ENCODE measurements at places on chromosomes 1 and 21.

GRCh38 chr1:226946841-226947240, 6.7 kb downstream of the COQ8A start:
- no peak for DNase-seq

DNA sequence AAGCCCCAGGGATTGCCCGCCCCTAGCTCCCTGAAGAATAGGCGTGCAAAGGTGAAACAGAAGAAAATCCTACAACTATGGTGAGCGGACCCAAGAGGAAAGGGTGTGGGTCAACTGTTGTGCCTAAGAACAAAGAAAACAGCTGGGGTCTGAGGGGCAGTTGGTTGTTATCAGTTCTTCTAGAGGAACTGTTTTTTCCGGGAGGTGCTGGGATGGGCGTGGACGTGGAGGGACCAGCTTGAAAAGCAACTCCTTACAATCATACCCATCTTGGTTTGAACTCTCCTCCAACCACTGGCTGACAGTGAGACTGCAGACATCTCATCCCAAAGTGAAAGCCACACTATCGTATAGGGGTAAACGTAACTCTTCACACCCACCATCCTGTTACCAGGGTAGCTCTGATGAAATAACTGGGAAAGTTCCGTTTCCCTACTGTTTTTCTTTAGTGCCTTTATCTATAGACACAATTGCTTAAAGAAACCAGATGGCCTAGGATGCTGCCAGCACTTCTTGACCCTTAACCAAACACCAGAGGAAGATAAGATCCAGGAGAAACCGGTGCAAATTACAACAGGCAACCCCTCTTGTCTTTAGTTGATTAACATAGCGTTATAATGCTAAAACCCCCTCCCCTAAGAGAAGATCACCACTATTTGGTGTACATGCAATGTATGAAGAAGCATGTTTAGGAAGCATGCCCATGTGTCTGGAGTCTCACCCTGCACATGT, 25.6 kb upstream of the FAM89A start:
- DNase-seq = no peak

DNA sequence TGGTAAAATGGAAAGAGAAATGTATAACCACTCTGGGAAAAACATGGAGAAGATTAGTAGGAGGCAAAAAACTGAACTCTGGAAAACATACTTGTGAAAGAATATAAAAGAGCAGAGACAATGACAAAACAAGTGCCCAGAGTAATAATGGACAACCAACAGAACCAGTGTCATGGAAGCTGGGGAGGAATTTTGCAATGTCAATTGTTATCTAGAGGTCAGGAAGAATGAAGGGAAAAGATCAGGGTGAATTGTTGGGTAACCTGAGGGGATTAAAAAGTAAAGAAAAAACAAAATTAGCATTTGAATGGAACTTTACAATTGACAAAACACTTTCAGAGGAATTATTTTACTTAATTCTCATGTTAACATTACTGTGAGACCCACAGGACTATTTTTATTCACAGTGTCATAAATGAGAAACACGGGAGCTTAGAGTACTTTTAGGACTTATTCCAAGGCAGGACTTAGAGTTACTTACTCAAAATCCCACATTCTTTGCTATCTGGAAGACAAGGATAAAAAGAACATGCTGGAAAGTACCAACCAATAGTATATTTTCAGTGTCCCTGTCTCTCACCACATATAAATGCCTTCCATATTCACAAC, 19.5 kb downstream of the JAM2 start:
- no peak for DNase-seq

DNA sequence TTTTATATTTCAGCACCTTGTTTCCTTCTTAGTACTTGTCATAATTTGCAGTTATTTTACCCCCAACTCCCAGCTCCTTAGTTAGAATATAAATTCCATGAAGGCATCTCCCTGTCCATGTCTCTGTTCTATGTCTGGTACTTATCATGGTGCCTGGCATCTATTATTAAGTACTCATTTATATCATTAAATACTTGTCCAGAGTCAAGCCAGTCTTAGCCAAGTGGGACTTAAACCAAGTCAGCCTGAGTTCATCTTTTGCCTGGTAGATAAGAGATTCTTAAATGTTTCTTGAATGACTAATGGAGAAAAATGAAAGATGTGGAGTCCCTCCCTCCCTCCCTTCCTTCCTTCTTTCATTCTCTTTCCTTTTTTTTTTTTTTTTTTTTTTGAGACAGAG, 9.4 kb downstream of the SLC25A44 start:
- DNase-seq = no peak

GRCh38 chr1:201573030-201573429, 34.1 kb downstream of the NAV1 start:
- no peak for DNase-seq

GRCh38 chr1:26993237-26994019, at the start of gene TRNP1:
Gene TRNP1 (plus strand): TSS chr1:26993692. CDS start chr1:26993787, 95 bp downstream.
- DNase-seq = peak; percentile 35

GRCh38 chr1:225338545-225338944, 89.3 kb downstream of the LBR start:
- no peak for DNase-seq

DNA sequence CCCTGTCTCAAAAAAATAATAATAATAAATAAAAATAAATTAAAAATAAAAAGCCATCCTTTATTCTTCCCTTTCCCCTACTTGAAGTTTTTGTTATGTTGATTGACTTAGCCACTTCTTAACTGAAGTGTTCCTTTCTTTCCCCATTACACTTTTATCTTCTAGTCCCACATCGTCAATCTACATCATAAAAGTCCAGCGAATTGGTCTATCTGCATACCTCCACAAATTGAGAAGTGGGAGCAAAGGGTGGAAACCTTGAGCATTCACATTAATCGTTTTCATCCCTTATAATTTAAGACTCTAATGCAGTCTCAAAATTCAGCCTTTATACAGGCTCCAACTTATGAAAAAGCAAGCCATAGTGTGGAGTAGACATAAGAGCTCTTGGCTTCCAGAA, 6.5 kb upstream of the ZYG11A start:
- DNase-seq = no peak

DNA sequence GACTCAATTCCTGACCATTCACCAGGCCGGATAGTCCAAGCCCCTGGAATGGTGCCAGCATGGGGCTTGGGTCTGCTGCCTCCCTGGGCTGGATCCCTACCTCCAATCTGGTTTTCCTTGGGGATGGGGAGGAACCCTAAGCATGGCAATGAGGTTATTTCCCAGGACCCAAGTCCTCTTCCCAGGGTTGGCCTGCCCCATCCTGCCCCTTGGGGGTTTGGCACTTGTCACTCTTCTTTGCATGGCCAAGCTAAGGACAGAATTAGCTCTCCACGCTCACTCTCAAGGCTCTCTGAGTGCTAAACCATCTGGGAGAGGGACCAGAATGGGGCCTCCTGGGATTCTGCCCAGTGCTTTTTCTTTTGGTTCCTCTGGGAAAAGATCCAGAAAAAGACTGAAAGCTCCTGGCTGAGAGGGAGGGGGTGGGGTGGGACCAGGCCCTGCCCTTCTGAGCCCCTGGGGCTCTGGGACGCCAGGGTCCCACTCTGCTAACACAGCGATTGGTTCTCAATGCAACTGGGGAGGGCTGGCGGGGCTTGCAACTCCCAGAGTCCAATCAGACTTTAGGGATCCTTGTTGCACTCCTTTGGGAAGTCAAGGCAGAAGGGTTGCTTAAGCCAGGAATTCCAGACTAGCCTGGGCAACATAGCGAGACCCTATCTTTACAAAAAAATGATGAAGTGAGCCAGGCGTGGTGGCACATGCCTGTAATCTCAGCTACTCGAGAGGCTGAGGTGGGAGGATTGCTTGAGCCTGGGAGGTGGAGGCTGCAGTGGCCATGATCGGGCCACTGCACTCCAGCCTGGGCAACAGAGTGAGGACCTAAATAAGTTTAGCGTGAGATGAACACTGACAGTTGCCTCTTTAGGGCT, 52.7 kb downstream of the DHRS3 start:
- no peak for DNase-seq

- no peak for DNase-seq
Observed at GRCh38 chr1:76381450-76382097, 307.0 kb downstream of the ST6GALNAC3 start.

- DNase-seq = peak; percentile 99
Observed at GRCh38 chr1:36149237-36149972, at the start of gene TRAPPC3. Gene TRAPPC3 (minus strand): TSS chr1:36149486. CDS start chr1:36149378, 108 bp downstream.

- DNase-seq = no peak
Observed at GRCh38 chr1:12249181-12249580, 19.4 kb downstream of the VPS13D start.

- DNase-seq = no peak
Observed at GRCh38 chr1:19033926-19034680, 77.6 kb upstream of the IFFO2 start.
